ENCODE measurements at places on chromosomes 12 and 14.
A peak's percentile ranks its signal among the peaks of the same experiment; 100 is the strongest.

GRCh38 chr14:50792051-50792477 is 38.9 kb downstream of the NIN start:
- DNase-seq: no peak

DNA sequence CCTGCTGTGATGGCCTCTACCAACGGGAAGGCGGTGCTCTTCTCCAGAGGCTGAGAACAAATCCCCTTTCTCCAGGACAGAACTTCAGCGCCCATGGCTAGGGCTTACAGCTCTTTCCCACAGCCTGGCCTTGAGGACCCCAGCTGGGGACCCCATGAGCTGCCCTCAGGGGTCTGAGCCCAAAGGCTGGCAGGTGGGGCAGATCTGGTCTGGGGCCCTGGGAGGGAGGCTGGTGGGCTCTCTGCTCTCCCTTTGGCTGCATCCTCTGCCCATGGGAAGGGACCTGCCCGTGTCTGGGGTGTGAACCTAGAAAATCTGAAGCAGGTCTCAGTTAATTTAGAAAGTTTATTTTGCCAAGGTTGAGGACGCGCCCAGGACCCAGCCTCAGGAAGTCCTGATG is 322.1 kb downstream of the ADGRD1 start:
- no peak for DNase-seq

DNA sequence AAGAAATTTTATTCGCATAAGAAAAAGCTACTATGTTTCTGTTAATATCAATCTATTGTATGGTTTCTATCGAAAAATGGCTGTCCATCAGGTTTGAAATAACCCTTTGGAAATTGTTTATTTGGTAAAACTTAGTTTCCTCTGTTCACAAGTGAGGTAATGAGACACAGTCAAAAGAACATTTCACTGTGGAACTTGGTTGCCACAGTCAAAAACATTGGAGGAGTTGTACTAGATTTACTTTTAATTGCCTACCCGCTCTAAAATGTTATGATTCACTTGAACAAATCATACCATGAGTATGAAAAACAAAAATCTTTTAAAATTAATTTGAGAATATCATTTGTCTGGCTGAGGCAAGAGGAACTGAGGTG is 46.5 kb downstream of the ITPR2 start:
- no peak for DNase-seq

DNA sequence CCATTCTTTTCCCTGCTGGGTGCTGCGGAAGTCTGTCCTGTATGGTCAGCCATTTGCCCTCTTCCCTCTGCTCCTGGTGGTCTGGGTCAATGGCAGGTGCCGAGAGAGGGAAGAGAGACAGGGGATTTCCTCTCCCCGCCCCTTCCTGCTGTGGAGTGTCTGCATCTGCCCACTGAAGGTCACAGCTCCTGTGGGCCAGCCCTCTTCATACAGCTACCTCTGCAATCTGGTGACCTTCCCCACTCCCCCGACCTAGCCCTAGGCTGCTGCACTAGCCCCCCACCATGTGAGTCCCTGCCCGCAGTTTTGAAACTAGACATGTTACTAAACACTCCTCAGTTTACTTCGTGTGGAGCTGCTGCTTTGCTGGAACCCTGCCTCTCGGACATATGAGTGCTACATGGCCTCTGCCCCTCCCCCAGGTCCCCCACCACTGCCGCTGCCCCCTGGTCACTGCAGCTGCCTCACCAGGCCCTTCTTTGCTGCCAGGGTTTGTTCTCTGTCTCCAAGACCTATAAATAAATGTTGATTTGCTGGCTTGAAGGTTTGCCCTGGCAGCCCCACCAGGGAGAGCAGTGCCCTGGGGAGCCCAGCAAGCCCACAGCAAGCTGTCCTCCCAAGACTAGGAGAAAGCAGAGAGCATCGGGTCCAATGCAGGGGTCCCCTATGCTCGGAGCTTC is 102.9 kb downstream of the DPF3 start:
- no peak for DNase-seq

DNA sequence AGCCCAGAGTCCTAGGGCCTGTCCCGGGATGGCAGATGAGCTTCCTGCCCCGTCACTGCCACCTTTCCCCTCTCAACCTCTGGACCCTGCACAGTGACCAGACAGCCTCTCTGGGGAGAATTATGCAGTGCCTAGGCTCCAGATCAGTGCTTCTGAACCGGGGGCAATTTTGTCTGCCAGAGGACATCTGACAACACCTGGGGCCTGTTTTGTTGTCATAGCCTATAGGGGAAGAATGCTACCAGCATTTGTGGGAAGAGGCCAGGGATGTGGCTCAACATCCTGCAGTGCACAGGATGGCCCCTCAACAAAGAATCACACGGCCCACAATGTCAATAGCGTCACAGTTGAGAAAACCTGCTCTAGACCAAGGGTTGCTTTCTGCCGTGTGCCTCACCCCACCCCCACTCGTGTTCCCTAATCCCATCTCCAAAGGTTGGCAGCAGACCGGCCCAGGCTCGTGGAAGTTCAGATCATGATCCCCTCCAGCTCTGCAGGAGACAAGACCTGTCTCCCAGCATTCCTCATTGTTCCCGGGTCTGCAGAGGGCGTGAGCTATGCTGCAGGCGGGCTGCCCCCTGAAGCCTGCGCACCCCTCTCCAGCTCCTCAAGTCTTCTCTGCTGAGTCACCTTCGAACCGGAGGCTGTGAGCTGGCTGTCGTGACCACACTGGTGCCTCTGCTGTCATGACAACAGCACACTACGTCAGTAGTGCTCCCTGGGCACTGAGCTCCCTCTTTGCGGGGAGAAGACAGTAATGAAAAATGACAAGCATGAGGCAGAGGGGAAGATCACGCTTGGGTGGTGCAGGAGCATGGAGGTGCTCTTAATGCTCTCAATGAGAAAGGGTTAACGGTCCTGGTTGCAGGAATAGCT is 2.0 kb upstream of the GAPDH start:
- peak; percentile 78 for DNase-seq

GRCh38 chr12:60194678-60195077 is 598.8 kb downstream of the SLC16A7 start:
- DNase-seq: no peak

DNA sequence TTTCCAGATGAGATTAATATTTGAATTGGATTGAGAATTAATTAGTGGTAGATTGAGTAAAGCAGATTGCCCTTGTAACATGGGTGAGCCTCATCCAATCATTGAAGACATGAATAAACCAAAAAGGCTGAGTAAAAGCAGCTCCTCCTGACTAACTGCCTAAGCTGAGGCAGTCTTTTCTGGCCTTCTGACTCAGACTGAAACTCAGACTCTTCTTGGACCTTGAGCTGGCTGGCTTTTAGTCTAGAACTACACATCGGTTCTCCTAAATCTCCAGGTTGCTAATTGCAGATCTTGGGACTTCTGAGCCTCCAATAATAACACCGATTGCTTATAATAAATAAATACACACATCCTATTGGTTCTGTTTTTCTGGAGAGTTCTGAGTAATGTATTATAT is 24.0 kb downstream of the FKBP11 start:
- DNase-seq: peak; percentile 70

GRCh38 chr14:23093104-23093503 is 1.8 kb downstream of the ACIN1 start:
- no peak for DNase-seq

GRCh38 chr12:121033625-121034349 is 5.3 kb downstream of the OASL start:
- DNase-seq: no peak

GRCh38 chr12:116222358-116222757 is 55.1 kb downstream of the MED13L start:
- no peak for DNase-seq

DNA sequence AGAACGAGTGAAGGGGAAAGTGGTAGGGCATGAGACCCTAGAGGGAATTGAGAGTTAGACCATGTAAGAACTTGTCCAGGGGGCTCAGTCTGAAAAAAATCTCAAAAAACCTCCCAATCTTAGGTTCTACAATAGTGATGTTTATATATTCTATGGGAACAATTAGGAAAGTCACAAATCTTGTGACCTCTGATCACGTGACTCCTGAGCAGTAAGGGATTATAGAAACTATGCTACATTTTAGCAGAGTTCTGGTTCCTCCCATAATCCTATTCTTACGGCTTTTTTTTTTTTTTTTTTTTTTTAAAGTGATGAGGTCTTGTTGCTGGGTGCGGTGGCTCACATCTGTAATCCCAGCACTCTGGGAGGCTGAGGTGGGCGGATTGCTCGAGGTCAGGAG is 5.8 kb downstream of the ADCK1 start:
- no peak for DNase-seq

DNA sequence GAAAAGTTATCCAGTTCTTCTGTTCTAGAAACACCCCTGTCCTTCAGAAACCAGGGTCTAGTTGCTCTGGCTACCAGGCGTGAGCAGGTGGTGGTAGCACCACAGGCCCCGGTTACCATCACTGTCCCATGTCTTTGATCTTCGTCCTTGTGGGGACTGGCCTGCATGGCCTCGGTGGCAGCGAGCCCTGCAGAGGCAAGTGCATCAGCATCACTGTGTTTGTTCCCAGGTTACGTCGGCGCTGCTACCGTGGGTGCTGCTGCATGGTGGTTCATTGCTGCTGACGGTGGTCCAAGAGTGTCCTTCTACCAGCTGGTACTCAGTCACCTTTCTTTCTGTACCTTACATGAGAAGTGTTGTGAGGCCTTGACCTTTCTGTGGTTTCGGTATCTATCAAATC is 58.9 kb downstream of the ANAPC7 start:
- no peak for DNase-seq

GRCh38 chr12:64714551-64714968 is 44.6 kb downstream of the GNS start:
- DNase-seq: peak; percentile 47

- no peak for DNase-seq
Measured at GRCh38 chr12:113875691-113876090, 90.4 kb downstream of the RBM19 start.

DNA sequence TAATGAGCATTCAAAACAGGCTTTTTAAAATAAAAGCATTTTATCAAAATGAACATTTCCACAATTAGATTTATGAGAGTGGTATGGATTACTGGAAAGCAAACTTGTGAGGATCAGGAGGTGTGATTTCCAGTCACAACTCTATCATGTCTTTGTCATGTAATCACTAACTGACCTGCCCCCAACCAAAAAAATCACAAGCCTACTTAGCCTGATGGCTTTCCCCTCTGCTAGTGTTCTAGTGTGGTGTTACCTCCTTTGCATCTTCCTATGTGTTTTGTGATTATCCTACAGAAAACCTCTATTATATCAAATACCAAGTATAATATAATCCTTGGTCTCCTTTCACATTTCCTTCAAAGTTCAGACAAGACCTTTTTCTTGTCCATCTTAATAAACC is 168.6 kb downstream of the NOVA1 start:
- DNase-seq: no peak

DNA sequence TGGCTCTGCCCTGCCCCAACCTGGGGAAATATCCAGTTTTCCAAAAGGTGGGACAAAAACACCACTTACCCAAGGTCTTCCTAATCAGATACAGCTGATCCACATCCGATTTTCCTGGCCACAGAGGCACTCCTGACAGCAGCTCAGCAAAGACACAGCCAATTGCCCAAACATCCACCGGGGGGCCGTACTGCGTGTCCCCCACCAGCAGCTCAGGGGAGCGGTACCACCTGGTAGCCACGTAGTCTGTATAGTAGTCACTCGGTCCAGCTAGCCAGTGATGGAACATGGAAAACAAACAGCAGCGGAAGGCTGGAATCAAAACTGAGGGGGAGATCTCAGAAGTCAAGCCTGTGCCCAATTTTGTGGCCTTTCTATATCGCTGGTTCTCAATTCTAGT is 28.8 kb downstream of the DMAC2L start:
- DNase-seq: no peak

DNA sequence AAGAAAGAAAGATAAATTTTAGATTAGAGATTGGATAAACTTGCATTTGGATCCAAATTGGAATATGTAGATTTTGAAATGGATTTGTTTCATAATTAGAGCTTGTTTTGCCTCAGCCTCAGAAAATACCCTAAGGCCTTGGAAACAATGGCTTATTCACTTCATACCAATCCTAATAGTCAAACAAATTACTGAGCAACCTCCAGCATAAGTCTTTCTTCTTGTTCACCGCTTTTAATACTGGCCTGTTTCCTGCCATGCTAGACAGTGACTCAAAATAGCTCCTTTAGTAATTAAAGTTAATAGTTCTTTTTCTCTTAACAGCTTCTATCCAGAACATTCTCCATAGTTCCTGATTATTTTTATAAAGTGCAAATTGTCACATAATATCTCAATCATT is 110.9 kb upstream of the DNM1L start:
- DNase-seq: no peak

GRCh38 chr14:34605461-34605860 is 24.5 kb downstream of the SNX6 start:
- no peak for DNase-seq

GRCh38 chr12:4991801-4992200 is 51.9 kb upstream of the KCNA5 start:
- DNase-seq: no peak

- no peak for DNase-seq
Measured at GRCh38 chr14:71711619-71712018, 220.6 kb upstream of the RGS6 start.

- no peak for DNase-seq
Measured at GRCh38 chr12:75660805-75661404, 149.5 kb upstream of the KRR1 start.

- DNase-seq: no peak
Measured at GRCh38 chr12:93608313-93608712, 35.8 kb downstream of the SOCS2 start.

GRCh38 chr14:49249022-49249421 is 337.2 kb downstream of the RPS29 start:
- DNase-seq: no peak
